BJ (cell line): ENCODE measurements at places on chromosomes 7 and 10. TPM values are rescaled to one million over a fixed set of nuclear protein-coding genes. Genes with fewer than 3 reads are reported as not detected.
A peak's percentile ranks its signal among the peaks of the same experiment; 100 is the strongest.

DNA sequence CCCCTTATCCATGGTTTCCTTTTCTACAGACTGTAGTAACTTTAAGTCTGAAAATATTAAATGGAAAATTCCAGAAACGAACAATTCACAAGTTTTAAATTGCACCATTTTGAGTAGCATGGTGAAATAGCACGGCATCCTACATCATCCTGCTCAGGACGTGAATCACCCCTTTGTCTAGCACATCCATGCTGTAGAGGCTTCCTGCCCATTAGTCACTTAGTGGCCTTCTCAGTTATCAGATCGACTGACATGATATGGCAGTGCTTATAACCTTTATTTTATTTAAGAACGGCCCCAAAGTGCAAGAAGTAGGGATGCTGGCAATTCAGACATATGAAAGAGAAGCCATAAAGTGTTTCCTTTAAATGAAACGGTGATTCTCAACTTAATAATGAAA, 82.7 kb downstream of the CPXM2 start:
- DNase-seq: peak; percentile 73

GRCh38 chr7:17611611-17612010, 313.2 kb downstream of the AHR start:
- no peak for DNase-seq

DNA sequence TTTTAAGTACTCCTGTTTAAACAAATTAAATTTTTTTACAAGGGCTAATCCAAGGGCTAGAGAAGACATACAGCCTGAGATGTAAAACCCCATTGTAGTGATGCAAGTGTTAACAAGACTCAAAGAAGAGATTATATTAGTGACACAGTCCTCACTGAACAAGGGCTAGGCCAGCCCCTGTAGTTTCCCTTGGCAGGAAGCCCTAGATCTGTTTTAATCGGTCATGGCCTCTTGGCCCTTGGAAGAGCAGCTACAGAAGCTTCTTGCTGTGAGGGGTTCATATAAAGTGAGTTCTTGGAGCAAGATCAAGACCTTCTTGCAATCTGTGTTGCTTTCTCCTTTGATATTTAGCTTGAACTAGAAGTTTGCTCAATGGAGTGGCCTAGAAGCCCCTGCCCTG, 1339.4 kb downstream of the XPNPEP1 start:
- DNase-seq: no peak

GRCh38 chr7:158165711-158166110, 421.9 kb downstream of the PTPRN2 start:
- DNase-seq: no peak

DNA sequence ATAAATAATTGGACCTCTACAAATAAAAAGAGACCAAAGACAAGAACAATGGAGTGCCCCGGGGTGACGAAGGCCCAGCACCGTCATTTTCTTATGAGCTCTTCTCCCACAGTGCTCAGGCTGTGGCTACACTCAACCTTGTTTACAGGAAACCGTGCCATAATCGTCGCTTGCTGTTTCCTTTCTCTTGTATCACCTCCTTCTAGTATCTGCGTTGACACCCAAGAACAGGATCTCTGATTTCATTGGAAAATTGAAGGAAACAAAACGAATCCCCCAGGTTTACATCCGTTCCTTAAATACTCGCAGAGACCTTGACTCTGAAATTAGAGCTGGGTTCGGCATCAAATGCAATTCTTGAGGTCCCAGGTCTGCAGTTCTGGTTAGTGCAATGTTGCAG, 1.7 kb upstream of the IGFBP3 start:
- no peak for DNase-seq

The GIMAP5 gene
- not detected in 2 replicates for polyA plus RNA-seq

The EGFR gene
- polyA plus RNA-seq: 22.9 and 34.0 TPM in 2 replicates
